ENCODE measurements at places on chromosomes 3 and 15. TPM values are rescaled to one million over a fixed set of nuclear protein-coding genes. Genes with fewer than 3 reads are reported as not detected.

GRCh38 chr3:150412561-150413231 is 4.6 kb downstream of the TSC22D2 start:
- no peaks in the 10 kb centered on the region for H3K36me3 ChIP-seq
- peaks cover 7% of the 10 kb centered on the region for H3K4me1 ChIP-seq
- H3K27ac ChIP-seq: peak overlapping the region; percentile 1
- peak overlapping the region; percentile 97 for H3K4me3 ChIP-seq
- DNase-seq: no peak
- H3K27me3 ChIP-seq: no peaks in the 10 kb centered on the region

- no peak for DNase-seq
- H3K4me1 ChIP-seq: no peaks in the 10 kb centered on the region
- no peaks in the 10 kb centered on the region for H3K36me3 ChIP-seq
- no peak overlapping the region for H3K27ac ChIP-seq
- no peak overlapping the region for H3K4me3 ChIP-seq
Measured at GRCh38 chr15:41631880-41632470, 28.2 kb upstream of the MGA start.

The TGM4 gene
- not detected for total RNA-seq

The POPDC2 gene
- 0.91 TPM for total RNA-seq

The GPR27 gene
- 2.6 TPM for total RNA-seq
